ENCODE measurements at places on chromosomes 3 and 15.

- DNase-seq, result no peak
Observed at GRCh38 chr15:79170256-79170664, 79.7 kb upstream of the RASGRF1 start.

DNA sequence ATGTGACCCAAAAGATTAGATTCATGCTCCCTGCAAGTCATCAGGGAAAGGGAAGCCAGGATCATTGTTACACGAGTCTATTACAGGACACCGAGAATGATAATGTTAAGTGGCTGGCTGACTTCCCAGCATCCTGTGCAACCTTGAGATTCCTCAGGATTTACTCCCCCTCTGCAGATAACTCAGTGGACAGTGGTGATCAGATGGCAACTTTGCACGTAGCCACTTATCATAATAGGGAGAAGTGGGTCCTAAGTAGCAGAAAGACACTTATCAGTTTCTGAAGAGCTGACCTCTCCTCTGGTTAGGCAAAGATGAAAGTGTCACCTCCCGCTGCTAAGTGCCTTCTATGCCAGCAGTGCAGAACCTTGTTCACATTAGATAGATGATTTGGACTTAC, 6.7 kb upstream of the TMPRSS7 start:
- no peak for DNase-seq

DNA sequence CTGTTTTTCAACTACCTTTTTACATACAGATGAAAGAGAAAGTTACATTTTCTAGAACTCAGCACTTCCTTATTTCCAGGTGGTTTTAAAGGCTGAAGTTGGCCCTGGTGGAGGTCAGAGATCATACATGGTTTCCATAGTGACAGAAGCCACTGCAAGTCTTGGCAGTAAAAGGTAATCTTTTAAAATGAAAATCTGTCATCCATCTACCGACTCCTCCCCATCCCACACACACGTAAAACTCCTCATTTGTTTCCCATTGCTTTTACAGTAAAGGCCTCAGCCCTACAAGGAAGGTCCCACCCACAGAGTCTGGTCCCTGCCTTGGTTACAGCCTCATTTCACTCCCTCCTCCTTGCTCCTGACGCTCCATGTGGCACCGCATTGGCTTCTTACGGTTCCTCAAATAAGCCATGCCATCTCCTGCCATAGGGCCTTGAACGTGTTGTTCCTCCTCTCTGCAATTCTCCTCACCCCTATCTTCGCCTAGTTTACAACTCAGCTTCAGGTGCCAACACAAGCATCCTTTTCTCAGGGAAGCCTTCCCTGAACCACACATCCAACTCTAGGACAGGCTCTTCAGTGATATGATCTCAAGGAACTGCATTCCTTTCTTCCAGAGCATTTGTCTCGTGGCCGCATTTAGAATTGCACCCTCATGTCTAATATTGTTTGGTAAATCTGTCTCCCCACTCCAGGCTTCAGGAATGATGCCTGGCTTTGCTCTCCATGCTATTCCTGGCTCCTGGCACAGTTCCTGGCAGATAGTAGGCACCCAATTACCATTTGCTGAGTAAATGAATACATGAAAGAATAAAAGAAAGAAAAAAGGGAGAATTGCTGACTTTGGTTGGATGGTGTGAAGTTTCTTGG, 2.6 kb downstream of the CYP19A1 start:
- no peak for DNase-seq

DNA sequence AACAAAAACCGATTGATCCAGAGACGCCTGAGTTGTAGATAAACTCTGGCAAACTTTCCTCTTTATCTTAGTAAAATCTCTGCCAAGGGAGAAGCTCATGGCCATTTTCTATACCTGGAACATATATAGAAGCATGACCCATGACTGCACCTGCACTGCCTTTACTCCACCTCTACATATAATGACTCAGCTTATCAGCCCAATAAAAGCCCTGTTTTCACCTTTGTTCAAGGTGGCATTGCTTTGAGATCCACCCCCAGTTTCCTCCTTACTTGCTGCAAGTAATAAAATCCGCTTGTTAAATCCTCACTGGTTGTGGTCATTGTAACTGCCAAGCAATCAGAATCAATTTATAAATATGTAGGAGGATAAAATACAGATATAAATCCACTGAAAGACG, 1280.4 kb downstream of the NSUN3 start:
- no peak for DNase-seq

DNA sequence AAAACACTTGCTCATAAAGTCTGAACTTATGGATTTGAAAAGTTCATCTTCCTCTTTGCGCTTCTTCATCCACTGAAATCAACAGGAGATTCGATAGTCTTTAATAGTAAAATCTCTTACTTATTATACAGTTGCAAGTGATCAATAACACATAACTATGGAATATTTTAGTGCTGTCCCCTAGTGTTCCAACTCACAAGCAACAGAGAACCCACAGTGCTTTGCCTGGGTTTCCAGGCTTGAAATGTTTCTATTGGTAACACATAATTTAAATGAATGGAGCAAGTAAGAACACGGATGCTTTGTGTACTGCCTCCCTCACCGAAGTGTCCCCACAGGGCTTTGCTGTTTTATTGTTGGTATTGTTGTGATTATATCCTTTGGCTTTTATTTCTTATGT, 93.5 kb downstream of the WDR72 start:
- no peak for DNase-seq

- no peak for DNase-seq
Observed at GRCh38 chr15:96700555-96700954, 370.1 kb downstream of the NR2F2 start.

DNA sequence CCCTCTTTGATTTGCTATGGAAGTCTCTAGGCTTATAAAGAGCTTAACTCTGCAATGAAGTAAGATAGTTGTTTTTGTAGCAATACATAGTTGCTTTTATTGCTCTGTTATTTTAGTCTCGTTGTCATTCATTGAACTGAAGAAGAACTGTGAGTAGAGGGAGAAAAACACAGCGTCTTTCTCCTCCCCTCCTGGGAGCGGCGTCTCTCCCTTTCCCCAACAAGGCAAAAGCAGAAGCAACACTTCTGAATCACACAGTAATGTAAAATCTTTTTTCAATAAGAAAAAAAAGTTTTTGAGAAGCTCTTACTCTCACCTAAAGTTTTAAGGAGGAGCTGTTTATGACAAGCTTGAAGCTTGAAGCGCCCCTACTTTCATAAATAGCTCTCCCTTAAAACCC, 119.3 kb upstream of the SLC7A14 start:
- no peak for DNase-seq

DNA sequence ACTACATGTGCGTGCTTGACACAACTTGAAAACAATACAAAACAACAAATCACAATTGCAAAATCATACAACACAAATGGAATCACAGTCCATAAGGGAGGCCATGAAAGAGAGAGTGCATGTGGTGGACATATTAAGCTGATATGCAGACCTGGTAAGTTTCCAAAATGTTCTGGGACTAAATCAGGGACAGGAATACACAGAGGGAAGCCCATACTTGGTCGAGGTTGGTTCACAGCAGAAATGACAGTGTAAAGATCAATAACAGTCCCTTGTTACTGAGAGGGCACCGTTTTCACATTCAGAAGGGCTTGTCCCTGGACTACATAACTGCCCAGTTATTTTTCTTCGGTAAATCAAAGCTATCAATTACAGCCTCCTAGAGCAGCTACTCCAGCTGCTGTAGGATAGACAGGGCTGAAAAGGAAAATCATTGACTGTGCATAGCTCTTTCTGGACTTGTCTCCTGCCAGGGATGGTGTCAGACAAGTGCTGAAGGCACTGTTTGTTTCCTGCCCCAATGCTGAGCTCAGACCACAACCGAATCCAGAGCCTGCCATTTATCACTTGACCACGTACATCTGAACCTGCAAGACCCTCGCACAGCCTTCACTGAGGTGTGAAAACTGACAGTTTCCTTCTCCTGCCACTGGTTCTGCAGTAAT, 79.5 kb upstream of the KCNMB2 start:
- DNase-seq, result no peak

DNA sequence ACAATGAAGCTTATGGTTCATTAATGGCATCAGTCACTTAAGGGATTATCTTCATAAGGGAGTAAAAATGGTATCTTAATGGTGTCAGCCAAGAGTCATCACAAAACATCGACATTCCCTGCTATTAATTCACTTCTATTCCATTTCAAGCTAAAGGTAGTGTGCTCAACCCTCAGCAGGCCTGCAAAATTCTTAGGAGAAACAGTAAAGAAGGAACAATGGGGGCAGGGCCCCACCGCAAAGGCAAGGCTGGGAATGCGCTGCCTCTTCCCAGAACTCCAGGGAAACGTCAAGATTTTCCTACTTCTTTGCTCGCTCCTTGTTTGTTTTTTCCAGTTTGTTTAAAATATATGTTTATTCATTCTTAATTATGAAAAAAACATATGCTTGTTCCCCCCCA, 187.3 kb upstream of the TSC22D2 start:
- no peak for DNase-seq

DNA sequence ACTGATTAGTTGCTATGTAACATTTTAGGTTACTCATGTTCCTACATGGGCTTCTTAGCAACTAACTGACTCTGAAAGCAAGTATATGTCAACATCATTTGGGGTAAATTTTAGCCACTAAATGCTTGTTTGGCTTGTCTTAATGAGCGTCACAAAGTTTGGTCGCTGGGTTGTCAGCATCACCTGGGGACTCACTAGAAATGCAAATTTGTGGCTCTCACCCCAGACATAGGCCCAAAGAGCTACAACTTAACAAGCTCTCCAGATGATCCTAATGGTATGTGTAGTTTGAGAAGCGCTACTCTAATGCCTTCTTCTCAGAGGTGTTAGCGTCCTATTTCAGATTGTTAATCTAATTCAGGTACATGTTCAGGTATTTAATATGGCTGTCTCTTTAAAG, 32.7 kb upstream of the CPOX start:
- no peak for DNase-seq
